A549 treated with RU486 at 1 μM for 4 hours (cell line): ENCODE measurements at places on chromosomes 7 and 10. TPM values are rescaled to one million over a fixed set of nuclear protein-coding genes. Genes with fewer than 3 reads are reported as not detected.

The WNT2 gene
- total RNA-seq: 0.06 to 0.16 TPM in 2 of 5 replicates, not detected in the others

The HKDC1 gene
- 15.2 to 21.3 TPM (median 17.1 TPM) in 5 replicates for total RNA-seq

The PIP gene
- total RNA-seq: 0.28 TPM in 1 of 5 replicates, not detected in the others

The ACSL5 gene
- total RNA-seq: 0.14 to 0.32 TPM (median 0.24 TPM) in 4 of 5 replicates, not detected in the other

The ZNF282 gene
- 20.9 to 26.4 TPM (median 25.3 TPM) in 5 replicates for total RNA-seq

The OR6V1 gene
- total RNA-seq: not detected in 5 replicates
